NCI-H1930 (cell line): ENCODE measurements at places on chromosomes 4 and X.

- no peak for DNase-seq
Observed at GRCh38 chr4:48334900-48335384, 6.4 kb upstream of the SLAIN2 start.

GRCh38 chrX:109774706-109775105, 41.6 kb upstream of the ACSL4 start:
- no peak for DNase-seq

DNA sequence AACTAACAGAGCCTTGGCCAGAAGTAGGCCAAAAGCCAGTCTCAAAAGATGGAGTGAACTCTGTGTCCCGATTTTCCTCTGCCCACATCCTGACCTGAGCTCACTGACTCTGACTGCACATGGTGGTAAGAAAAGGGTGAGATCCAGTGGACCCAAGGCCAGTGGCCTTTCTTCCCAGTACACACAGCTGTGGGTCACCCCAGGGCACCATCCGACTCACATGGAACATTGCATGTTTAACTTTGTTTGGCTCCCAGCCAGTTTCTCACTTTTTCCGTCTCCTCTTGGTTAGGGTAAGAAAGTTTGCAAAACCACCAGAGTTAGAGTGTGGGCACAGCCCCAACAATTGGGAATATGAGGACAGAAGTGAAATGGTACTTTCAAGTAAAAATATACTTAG, 69.8 kb downstream of the GAB1 start:
- DNase-seq = no peak

- no peak for DNase-seq
Observed at GRCh38 chrX:7343181-7343580, 195.2 kb upstream of the PUDP start.

- peak; percentile 73 for DNase-seq
Observed at GRCh38 chr4:178316211-178316610, 874.0 kb upstream of the AGA start.

DNA sequence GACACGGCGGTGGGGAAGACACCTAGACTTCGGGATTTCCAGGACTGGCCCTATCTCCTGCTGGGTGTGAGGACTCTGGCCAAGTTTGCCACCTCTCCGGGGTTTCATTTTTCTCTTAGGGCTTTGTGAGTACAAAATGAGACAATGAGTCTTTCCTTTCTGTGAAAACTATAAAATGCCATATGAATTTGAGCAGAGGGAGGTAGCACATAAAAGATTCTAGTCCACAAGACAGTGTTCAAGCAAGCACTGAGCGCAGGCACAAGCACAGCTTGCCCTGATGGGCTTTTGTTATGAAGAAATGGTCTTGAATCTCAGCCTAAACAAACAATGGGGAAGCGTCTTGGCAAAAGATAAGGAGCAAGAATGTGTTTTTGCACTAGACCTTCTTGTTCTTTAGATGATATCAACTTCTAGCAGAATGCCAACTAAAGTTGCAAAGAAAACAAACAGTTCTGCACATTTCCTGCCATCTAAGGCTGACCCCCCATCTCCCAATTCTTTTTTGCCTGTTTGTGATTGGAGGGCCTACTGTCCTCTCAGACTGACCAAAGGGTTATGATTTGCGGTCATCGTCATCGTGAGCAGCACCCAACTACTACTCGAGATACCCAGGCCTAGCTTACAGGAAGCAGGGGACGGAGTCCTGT, 73.0 kb upstream of the ZNF518B start:
- DNase-seq = no peak

DNA sequence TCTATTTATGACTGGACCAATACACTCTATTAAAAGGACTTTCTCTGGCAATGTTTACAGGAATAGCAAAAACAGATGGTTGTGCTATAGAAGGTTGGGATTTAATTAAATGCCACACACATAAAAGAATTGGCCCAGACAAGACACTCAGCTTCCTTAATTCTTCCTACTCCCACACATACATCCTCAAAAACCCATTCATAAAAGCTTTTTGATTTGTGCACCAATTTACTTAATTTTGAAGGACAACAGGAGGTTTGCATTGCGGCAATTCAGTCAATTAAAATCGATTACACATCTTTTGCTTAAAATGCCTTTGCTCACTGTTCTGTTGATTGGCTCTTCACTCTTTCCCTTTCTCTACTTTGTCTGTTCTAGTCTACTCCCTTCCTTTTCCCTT, 317.1 kb downstream of the CBLL2 start:
- DNase-seq = no peak

DNA sequence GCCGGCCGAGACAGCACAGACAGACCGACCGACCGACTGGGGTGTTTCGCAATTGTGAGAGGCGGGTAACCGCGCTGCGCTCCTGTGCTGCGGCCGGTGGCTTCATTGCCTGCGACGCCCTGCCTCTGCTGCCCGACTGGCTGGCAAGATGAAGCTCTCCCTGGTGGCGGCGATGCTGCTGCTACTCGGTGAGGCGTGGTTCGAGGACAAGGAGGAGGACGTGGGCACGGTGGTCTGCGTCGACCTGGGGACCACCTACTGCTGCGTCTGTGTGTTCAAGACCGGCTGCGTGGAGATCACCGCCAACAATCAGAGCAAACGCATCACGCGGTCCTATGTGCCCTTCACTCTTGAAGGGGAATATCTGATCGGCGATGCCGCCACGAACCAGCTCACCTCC, 565.7 kb upstream of the SMIM31 start:
- no peak for DNase-seq

- no peak for DNase-seq
Observed at GRCh38 chr4:52931243-52931642, 69.1 kb downstream of the RASL11B start.

DNA sequence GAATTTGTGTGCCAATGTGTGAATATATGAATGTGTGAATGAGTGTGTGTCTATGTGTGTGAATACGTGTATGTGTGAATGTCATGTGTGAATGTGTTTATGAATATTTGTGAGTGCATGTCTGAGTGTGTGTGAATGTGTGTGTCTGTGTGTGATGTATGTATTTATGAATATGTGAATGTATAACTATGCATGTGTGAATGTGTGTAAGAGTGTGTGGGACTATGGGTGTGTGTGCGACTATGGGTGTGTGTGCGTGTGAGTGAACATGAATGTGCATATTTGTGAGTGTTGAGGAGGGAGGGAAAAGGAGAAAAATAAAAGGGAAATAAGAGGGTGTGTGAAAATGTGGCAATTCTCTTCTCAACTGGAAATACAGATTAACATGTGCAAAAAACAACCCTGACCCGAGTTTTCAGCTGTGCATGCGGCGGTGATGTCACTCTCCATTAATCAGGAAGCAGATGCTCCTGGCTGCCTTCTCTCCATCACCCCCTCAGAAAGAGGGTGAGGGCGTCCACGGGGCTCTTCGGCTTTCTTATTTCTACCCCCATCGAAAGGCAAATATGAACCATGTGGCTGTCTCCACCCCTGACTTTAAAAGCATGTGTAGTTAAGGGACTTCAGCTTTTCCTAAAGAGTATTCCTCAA, 219.8 kb downstream of the MAML3 start:
- no peak for DNase-seq

- peak; percentile 37 for DNase-seq
Observed at GRCh38 chr4:154506253-154506652, 14.7 kb upstream of the DCHS2 start.

DNA sequence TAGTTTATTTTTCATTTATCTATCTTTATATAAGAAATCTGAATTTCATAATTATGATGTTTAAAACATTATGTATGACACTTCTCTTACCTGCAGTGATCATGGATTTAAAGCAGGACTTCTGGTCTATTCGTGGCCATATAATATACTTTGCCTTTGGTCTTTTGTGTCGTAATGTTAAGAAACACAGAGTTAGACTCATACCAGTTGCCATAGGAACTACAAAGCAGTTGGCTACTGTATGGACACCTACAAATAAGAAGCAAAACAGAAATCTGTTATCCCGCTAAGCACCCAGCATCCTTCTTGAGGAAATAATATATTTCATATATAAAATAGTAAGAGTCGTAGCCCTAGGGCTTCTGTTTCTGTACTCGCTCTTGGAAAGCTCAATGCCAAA, 4.3 kb downstream of the SEPSECS start:
- no peak for DNase-seq

DNA sequence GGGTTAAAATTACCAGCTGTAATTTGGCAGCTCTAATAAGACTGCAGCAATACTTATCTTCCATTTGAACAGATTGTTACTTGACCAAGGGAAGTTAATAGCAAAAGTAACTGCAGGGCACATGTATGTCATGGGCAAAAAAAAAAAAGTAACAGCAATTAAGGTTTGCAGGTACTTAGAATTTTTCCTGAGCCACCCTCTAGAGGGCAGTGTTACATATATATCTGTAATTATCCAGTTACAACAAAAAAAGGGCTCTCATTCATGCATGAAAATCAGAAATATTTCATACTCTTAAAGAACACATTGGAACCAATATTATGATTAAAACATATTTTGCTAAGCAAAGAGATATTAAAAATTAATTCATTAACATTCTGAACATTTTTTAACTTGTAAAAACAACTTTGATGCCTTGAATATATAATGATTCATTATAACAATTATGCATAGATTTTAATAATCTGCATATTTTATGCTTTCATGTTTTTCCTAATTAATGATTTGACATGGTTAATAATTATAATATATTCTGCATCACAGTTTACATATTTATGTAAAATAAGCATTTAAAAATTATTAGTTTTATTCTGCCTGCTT, 25.1 kb downstream of the XIAP start:
- DNase-seq = peak; percentile 29

DNA sequence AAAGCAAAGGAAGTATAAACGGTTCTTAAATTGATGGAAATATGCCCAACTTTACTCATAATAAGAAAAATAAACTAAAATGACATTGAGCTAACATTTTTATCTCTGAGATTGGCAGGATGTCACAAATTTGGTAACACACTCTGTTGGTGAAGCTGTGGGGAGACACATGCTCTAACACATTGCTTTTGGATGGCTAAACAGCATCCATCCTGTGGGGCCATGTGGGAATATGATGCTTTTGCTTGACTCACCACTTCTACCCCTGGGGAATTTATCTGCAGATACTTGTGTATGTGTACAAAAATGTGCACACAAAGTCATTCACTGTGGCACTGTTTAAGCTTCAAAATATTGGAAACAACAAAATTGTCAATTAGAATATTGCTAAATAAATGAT, 100.2 kb downstream of the ANAPC4 start:
- no peak for DNase-seq

DNA sequence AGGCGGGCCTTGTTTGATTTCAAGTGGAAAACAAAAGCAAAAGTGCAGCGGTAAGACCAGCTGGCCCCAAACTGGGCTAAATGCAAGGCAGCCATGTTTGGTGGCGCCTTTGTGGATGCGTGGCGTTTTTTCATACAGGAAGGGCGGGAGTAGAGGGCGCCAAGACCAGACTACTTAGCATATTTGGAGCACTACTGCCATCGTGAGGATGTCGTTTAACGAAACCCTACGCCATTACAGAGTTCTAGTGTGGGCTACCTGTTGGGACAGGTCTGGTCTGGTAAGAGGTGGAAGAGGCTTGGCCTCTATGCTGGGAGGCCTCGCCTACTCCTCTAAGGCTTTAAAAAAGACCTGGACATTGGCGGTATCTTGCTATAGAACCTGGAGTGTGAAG, 230.7 kb upstream of the STK26 start:
- peak; percentile 82 for DNase-seq

- DNase-seq = no peak
Observed at GRCh38 chr4:71132486-71132885, 139.0 kb downstream of the DCK start.

DNA sequence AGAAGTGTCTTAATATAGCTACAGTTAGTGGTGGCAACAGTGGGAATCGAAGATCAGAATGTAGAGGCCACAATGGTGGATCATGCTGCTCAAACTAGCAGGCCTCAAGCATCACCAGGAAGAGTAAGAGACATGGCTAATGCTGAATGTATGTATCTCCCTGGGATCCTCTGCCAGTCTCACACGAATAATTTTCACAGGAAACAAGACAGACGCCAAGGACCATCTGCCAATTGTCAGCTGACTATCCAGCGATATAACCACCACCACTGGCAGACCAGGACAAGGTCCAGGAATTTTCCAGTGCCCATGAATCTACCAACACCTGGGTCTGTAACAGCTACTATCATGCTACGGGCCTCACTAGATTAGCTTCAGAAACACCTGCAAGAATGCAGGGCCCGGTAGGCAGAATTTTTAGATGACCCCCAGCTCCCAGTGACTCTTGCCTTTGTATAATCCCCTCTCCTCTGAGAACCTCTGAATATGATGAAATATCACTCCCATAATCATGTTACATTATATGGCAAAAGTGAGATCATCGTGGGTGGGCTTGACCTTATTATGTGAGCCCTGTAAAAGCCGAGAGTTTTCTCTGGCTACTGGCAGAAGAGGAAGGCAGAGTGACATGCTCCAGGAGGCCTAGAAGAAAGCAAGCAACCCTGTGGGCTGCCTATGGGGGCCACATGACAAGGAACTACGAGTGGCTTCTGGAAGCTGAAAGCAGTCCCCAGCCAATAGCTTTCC, 429.8 kb downstream of the BCOR start:
- DNase-seq = no peak

DNA sequence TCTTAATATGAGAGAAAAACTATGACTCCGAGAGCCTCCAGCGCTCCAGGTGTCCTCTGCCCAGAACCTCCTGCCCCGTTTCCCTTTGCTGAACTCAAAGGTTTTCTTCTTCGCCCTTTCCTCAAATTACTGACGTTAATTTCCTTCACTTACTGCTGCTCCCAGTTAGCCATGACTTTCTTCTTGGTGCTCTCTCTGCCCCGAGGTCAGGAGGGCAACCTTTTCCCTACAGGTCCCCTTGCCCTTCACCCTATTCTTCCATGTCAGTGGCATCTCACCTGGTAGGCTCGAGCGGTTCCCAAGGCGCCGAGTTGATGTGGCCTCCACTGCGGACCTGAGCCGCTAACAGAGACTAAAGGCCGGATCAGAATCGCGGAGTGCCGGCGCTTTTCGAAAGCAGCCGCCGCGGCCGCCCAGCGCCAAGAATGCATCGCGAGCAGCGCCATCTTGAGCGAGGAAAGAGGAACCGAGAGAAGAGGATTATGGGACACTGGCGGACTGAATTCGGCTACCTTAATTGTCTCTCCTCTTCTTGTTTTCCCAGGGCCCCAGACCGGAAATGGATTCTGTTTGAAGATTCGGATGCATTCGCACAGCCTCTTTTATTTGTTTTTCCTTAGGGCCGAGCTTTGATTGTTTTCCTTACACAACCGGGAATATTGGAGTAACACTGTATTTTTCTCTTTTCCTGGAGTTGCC, at the start of gene ABCB7:
TSS of gene ABCB7 (minus strand) at position 457 of the 699 bp plus-strand sequence. CDS start at position 446, 11 bp downstream.
- DNase-seq = peak; percentile 10

- DNase-seq = no peak
Observed at GRCh38 chr4:122639181-122639580, 18.3 kb upstream of the IL21 start.

GRCh38 chr4:124534131-124534530, 178.4 kb downstream of the ANKRD50 start:
- no peak for DNase-seq

DNA sequence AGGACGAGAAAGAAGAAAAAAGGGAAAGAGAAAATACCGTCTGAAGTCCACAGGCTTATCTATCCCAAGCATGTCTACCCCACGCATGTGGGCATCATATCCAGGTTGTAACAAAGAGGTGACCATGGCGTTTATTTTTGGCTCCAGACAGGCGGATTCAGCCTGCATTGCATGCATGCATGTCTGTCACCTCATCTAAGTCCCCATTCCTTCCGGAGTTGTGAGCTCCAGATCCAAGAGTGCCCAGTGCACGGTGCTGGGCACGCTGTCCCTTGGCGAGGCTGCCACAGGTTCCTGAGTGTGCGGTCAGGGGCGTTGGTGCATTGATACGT, 905 bp upstream of the GALNTL6 start:
- DNase-seq = no peak
